GM04504 (cell line): ENCODE measurements at places on chromosomes 7 and 10.

GRCh38 chr10:16742165-16742960 lies 74.9 kb downstream of the RSU1 start:
- DNase-seq = no peak

DNA sequence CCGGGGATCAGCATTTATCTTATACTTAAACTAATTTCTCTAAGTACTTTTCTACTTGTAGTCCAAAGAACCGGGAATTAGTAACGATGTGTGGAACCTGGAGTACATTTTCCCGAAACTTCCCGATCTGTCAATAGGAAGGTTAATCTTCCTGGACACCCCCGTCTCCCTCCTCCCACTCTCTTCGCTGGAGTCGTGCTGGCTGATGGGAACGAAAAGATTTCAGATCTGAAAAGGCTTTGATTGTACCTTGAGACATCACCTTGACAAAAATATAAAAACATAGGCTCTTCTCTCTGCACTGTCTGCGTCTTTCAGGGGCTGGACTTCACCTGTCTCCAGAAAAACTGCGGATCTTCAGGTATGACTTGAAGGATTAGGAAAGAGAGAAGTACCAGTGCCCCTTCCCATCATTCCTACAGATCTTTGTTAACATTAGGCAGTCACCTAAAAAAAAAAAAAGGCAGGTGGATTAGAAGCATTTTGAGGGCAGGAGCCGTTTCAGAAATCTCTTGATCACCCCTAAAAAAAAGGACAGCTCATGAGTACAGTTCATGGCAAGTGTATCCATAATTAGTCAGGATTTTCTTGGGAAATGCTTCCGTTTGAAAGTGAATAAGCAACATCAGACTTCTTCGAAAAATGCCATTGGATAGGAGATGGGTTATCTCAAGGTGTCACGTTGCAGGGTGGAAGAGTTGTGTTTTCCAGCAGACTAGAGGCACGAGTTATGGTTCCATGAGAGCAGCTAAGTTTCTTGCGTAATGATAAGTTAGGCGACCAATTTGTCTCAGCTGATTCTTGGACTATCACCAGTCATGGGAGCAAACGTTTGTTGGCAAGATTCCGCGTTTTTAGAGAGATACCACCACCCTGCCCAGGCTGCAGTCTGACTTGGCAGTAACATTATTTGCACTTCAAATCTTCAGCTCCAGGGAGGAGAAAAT lies 7.8 kb upstream of the BAMBI start:
- DNase-seq = no peak

DNA sequence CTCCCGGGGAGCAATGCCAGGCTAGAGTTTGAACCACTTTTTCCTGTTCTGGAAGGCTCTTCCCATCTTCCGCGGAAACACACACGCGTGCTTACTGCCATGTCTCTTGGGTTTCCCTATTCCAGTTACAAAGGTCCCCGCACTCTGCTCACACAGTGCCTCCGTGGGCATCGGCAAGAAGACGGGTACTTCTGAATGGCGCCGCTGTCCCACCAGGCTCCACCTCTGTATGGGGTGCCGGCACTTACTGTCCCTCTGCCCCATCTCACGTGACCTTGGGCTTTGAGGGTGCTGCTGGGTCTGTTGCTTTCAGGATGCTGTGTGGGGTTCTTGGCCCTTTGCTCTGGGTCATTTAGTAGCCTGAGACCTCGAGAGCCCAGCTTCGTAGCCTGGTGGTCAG lies 170.7 kb upstream of the SH2B2 start:
- DNase-seq = no peak

GRCh38 chr7:79709574-79710409 lies 256.3 kb upstream of the MAGI2 start:
- DNase-seq = peak; percentile 8

- no peak for DNase-seq
Observed at GRCh38 chr10:35211390-35211789, 84.7 kb downstream of the CREM start.

GRCh38 chr10:90288391-90288933 lies 569.4 kb downstream of the HTR7 start:
- DNase-seq = no peak

- no peak for DNase-seq
Observed at GRCh38 chr10:118737603-118738302, 17.0 kb downstream of the CACUL1 start.

GRCh38 chr10:86033581-86033980 lies 333.0 kb downstream of the GRID1 start:
- no peak for DNase-seq

GRCh38 chr7:82745117-82745516 lies 301.5 kb upstream of the CACNA2D1 start:
- DNase-seq = no peak

DNA sequence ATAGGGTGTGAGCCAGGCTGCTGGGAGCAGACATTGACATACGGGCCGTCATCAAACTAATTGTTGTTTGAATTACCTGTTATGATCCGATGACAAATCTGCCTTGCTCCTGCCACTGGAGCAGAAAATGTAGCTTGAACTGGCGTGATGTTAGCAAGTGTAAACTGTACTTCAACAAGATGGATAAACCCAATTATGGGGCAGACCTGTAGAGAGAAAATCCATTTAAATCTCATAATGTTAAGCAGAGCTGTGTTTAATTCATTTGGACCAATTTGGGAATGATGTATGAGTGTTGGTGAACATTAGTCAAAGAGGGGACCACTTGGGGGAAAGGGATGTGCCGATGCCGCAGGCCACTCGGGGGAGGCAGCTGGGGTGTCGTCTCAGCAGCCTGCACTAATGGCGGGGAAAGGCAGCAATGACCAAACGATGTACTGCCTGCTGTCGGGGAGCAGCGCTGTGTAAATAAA lies 27.4 kb downstream of the TCF7L2 start:
- DNase-seq = no peak

GRCh38 chr10:77872151-77872946 lies 54.2 kb downstream of the DLG5 start:
- DNase-seq = no peak

DNA sequence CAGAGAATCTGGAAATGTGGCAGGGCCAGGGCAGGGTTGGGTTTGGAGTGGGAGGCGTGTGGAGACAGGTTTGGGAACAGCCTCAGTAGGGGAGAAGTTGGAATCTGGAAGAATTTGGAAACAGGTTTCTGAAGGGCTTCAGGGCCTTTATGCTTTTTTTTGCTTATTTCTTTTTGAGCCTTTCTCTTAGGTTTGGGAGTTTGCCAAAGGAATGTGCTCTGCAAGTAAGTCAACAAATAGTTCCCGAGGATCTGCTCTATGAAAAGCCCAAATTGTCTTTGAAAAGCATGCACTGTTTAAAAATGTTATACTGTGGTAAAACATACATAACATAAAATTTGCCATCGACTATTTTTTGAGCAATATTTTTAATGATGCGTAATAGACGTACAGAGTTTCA lies 86.7 kb upstream of the ADRB1 start:
- peak; percentile 43 for DNase-seq

- no peak for DNase-seq
Observed at GRCh38 chr7:148773334-148773733, 74.6 kb downstream of the CUL1 start.

GRCh38 chr7:70355198-70356020 lies 757.1 kb downstream of the AUTS2 start:
- DNase-seq = no peak

GRCh38 chr10:60224066-60224705 lies 165.5 kb downstream of the ANK3 start:
- DNase-seq = no peak

GRCh38 chr7:4725014-4725849 lies 43.1 kb downstream of the FOXK1 start:
- DNase-seq = peak; percentile 81

- peak; percentile 22 for DNase-seq
Observed at GRCh38 chr7:107922886-107923285, 31.9 kb downstream of the DLD start.

- no peak for DNase-seq
Observed at GRCh38 chr7:111992601-111993000, 213.6 kb downstream of the DOCK4 start.

DNA sequence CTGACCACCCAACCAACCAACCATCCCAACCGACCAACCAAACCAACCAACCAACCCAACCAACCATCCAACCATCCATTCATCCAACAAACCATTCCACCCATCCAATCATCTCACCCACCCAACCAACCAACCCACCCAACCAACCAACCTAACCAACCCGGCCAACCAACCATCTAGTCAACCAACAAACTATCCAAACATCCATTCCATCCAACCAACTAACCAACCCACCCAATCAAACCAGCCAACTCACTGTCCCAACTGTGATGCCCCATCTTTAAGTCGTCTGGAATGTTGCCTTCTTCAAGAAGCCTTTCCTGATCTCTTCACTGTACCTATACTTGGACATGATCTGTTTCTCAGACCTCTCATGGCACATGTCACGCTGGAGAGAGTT lies 31.6 kb downstream of the MINDY4 start:
- DNase-seq = no peak

DNA sequence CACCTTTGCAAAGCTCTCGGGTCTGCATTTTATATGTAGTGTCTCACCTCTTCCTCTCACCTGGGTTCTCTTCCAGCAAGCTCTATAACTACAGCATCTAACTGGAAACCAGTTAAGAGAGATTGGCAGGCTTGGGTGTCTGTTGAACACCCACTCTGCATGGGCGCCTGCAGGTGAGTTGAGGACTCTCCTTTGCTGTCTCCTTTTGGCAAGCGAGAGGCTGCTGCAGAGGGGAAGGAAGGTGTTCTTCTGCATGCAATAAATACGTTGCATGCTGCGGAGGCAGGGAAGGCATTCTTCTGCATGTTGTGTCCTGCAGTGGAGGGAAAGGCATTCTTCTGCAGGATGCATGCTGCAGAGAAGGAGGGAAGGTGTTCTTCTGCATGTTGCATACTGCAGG lies 81.4 kb upstream of the ADAM12 start:
- no peak for DNase-seq

GRCh38 chr10:3805201-3805790 lies 20.3 kb upstream of the KLF6 start:
- peak; percentile 90 for DNase-seq

- no peak for DNase-seq
Observed at GRCh38 chr10:9301554-9301953, 1247.1 kb downstream of the GATA3 start.

DNA sequence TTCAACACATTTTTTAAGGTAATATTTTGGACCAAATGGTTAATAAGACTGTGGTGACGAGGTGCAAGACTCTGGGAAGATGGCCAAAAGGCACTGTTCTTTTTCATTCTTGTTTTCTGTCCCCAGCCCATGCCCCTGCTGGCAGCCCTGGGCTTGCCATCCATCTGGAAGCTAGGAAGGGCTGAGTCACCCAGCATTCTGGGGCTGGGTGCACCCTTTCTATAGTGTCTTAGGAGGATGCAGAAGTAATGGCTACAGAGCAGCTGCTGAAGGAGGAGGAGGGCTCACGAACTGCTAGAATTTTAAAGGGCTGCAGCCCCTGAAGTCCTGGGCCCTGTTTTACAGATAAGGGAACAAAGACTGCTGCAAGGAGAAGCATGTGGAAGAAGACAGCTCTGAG lies 42.8 kb upstream of the ZNF32 start:
- DNase-seq = no peak

DNA sequence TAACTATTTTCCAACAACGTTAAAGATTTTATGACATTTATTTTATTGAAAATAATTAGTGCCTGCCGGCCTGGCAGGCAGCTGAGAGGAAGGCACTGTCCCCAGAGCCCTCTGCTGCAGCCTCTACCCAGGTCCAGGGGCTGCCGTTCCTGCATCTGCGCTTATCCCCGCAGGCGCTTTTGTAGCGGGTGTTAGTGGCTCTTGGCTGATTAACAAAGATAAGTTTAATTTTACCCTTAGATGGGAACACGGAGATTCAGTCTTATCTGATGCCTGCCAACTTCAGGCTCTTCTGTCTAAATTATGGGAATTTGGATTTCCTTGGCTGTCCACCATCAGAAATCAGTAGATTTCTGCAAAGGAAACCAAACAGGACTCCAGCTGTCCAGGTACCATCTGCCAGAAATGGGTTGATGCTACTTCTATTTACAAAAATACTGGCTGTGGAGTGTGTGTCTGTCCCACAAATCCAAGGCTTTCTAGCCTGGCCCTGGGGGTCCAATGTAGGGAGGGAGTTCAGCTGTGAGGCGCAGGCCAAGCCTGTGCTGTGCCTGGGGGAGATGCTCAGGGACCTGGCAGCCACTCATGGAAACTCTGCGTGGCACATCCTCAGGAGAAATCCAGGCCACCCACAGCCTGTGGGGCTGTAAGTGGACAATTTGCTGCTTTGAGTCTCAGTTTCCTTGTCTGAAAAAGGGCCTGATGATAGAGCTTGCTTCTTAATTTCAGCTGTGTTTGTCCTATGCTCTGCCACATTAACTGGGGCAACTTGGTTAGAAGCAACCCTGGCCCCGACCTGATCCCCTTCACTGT lies 62.0 kb upstream of the IGFBP3 start:
- no peak for DNase-seq

- no peak for DNase-seq
Observed at GRCh38 chr10:131872827-131873375, 27.9 kb upstream of the PPP2R2D start.

DNA sequence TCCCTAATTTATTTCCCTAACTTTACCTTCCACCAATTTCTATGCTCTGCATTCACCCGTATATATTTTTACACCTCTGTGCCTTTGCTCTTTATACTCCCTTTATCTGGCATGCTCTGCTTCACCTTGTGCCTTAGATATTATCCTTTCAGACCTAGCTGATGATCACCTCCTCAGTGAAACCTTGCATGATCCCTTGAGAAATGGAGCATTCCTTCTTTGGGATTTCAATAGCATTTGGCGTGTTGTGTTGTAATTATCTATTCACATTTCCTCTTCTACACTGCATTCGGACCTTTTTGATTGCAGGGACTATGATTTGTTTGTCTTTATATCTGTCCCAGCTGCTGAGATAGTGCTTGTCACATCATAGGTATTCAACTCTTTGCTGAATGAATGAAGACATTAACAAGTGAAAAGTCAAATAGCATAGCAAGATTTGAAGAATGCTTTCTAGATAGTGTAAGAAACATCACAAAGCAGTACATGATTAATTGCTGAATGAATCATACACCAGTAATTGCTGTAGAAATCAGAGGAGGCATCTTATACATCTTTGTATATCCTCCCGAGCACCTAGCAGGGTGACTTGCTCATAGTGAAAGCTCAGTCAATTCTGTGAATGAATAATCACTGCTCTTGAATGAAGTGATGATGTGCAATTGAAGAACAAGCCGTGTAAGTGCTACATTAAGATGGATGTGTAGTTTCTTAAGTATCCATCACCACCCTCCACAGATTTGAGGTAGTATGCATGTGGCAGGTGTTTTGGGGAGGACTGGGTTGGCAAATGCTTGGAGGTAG lies 2.0 kb upstream of the TM9SF3 start:
- no peak for DNase-seq

- no peak for DNase-seq
Observed at GRCh38 chr10:124649214-124649613, 95.0 kb downstream of the FAM53B start.
